ENCODE measurements at places on chromosomes 6 and 20.
A peak's percentile ranks its signal among the peaks of the same experiment; 100 is the strongest.

GRCh38 chr20:63917811-63918210, 22.9 kb downstream of the DNAJC5 start:
- DNase-seq = no peak
- H3K36me3 ChIP-seq = peaks cover 15% of the 10 kb centered on the region
- peak overlapping the region; percentile 38 for H3K4me3 ChIP-seq

DNA sequence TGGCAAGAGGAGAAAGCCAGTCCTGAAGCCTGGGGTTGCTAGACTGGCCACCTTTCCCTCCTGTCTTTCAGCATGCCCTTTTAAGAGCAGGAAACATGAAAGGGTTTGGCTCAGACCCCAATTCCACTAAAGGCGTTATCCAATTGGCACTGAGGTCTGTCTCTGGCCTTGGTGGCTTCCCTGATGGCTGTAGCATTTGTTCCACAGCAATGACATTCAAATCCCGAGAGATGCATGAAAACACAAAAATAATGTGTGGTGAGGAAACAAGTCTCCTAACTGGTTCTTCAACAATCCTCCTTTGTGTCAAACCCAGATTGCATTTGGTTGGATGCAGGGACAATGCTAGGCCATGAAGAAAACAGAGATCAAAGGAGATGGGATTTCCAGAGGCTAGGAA, 56.5 kb upstream of the ADTRP start:
- H3K4me3 ChIP-seq = no peak overlapping the region
- H3K27ac ChIP-seq = no peak overlapping the region
- H3K27me3 ChIP-seq = no peaks in the 10 kb centered on the region
- no peak for DNase-seq

DNA sequence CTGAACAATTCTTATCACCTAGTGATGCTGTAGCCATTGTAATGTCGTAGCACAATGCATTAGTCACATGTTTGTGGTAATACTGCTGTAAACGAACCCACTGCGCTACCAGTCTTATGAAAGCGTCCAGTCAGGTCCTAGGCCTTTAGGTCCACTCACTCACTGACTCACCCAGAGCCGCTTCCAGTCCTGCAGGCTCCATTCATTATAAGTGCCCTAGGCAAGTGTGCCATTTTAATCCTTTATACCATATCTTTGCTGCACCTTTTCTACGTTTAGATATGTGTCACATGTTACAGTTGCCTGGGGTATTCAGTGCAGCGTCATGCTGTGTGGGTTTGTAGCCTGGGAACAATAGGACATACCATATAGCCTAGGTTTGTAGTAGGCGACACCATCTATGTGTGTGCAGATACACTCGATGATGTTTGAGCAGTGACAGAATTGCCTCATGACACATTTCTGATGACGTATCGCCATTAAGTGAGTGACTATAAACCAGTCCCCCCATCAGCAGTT, 15.4 kb downstream of the IGF2R start:
- no peaks in the 10 kb centered on the region for H3K27me3 ChIP-seq
- no peak overlapping the region for H3K27ac ChIP-seq
- DNase-seq = no peak
- H3K4me3 ChIP-seq = no peak overlapping the region
- H3K36me3 ChIP-seq = no peaks in the 10 kb centered on the region
- peaks cover 5% of the 10 kb centered on the region for H3K4me1 ChIP-seq

DNA sequence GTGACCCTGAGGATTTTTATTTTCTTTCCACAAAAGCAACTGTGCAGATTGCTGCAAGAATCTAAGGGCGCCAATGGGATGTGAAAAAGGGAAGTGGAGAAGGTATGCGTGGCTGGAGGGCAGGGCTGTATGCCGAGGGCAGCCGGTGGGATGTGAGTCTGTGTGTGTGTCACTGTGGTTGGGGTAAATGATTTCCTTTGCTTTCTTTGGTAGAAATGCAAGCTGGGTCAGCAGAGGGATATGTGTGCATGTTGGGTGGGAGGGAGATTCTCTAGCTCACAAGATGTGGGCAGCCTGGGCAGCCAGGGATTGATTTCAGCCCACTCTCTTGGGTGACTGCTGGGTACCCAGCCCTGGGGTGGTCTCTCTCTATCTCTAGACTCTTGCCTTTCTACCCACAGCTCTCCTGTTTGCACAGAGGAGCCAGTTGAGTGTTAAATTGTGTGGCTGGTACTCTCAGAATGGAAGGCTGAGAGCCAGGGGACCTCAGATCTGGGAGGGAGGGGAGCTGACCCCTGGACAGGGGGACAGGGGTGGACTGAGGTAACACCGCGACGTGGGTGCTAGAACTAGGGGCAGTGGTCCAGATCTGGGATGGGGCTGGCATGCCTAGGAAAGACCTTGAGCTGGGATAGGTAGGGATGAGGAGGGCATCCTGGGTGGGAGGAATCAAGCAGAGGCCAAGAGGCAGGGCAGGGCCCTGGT, 136.8 kb upstream of the RNF24 start:
- peaks cover 8% of the 10 kb centered on the region for H3K27me3 ChIP-seq
- H3K4me3 ChIP-seq = no peak overlapping the region
- no peak for DNase-seq
- no peak overlapping the region for H3K27ac ChIP-seq

GRCh38 chr6:23349521-23350147, 776.4 kb upstream of the NRSN1 start:
- no peaks in the 10 kb centered on the region for H3K4me1 ChIP-seq
- H3K27ac ChIP-seq = no peak overlapping the region
- no peak overlapping the region for H3K4me3 ChIP-seq

- no peaks in the 10 kb centered on the region for H3K27me3 ChIP-seq
- peak; percentile 29 for DNase-seq
- H3K36me3 ChIP-seq = no peaks in the 10 kb centered on the region
- no peaks in the 10 kb centered on the region for H3K4me1 ChIP-seq
- H3K27ac ChIP-seq = no peak overlapping the region
These were observed 35.8 kb upstream of the SHLD1 start for GRCh38 chr20:5714261-5715041.

DNA sequence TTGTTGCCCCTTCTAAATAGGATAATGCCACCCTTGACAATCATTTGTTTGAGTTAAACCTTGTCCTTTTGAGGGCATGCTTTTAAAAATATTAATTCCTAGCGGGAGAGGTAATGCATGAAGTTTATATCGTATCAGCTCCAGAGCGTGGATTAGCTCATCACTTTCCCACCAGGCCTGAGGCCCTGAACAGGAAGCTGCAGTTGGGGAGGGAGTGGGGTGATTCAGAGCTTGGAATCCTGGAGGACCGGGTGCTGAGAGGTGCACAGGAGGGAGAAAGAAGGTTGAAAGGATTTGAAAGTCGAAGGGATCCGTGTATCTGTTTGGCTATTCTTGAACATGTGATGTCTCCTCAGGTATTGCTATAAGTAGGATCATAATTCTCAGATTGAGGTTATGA, 25.0 kb downstream of the ZDHHC14 start:
- H3K36me3 ChIP-seq = no peaks in the 10 kb centered on the region
- H3K27me3 ChIP-seq = no peaks in the 10 kb centered on the region
- DNase-seq = no peak

DNA sequence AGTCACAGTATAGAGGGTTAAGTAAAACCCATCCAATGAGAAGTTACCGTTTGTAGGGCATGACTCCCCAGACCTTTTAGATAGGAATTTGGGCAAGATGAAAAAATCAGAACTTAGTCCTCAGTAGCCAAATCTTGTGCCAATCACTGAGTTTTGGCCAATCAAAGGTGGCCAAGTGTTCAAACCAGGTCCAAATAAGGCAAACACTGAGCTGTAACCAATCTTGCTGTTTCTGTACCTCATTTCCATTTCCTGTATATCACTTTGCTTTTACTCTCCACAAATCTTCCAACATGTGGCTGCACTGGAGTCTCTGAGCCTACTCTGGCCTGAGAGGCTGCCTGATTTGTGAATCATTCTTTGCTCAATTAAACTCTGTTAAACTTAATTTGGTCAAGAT, 81.8 kb upstream of the GPR6 start:
- H3K4me3 ChIP-seq = no peak overlapping the region
- H3K36me3 ChIP-seq = peaks cover 36% of the 10 kb centered on the region
- H3K27me3 ChIP-seq = no peaks in the 10 kb centered on the region
- no peak for DNase-seq

DNA sequence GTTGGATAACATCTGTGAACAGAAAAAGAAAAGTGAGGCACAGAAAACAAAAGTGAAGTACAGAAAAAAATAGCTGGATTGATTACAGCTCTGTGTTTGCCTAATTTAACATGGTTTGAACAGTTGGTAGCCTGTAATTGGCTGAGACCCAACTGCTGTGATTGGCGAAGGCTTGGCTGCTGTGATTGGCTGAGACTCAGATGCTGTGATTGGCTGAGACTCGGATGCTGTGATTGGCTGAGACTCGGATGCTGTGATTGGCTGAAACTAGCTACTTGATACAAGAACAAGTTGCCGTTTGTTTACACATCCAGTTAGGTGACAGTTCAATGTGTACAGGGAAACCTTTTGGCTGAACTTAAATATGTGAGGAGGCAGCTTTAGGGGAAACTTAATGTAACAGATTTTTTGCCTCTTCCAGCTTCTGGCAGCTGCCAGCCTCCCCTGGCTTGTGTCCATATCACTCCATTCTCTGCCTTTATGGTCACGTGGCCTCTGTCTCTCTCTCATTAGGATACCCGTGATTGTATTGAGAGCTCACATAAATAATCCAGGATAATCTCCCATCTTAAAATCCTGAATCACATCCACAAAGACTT, 223.4 kb upstream of the FOXA2 start:
- H3K36me3 ChIP-seq = no peaks in the 10 kb centered on the region
- no peak overlapping the region for H3K27ac ChIP-seq
- H3K4me1 ChIP-seq = no peaks in the 10 kb centered on the region
- no peak overlapping the region for H3K4me3 ChIP-seq

DNA sequence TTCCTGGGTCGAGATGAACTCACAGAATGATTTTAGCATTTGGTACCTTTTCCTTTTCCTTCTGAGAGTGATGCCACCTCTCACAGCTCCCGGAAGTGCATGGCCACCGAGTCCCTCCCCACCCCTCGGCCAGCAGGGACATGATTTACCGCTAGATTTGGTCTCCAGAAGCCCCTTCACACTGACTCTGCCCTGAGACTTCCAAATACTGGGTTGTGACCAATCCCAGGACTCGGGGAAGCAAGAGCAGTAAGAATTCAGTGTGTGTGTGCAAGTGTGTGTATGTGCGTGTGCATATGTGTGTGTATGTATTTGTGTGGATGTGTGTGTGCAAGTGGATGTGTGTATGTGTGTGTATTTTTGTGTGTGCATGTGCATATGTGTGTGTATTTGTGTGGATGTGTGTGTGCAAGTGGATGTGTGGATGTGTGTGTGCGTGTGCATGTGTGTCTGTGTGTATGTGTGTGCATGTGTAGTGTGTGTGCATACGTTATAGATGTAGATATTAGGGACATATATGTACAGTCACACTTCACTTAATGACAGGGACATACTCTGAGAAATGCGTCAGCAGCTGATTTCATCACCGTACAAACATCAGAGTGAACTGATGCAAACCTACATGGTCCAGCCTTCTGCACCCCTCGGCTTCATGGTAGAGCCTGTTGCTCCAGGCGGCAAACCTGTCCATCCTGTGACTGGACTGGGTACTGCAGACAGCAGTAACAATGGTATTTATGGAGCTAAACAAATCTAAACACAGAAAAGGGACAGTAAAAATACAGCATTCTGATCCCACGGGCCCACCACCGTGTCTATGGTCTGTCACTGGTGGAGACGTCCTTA, 374.5 kb downstream of the TAF4 start:
- H3K36me3 ChIP-seq = no peaks in the 10 kb centered on the region
- no peak for DNase-seq
- no peaks in the 10 kb centered on the region for H3K4me1 ChIP-seq
- no peak overlapping the region for H3K4me3 ChIP-seq

- H3K27ac ChIP-seq = no peak overlapping the region
- no peak overlapping the region for H3K4me3 ChIP-seq
- peaks cover 4% of the 10 kb centered on the region for H3K4me1 ChIP-seq
- no peak for DNase-seq
- no peaks in the 10 kb centered on the region for H3K27me3 ChIP-seq
These were observed 996.8 kb upstream of the CITED2 start for GRCh38 chr6:140370976-140371870.

- peaks cover 8% of the 10 kb centered on the region for H3K4me1 ChIP-seq
- H3K27me3 ChIP-seq = no peaks in the 10 kb centered on the region
- no peak overlapping the region for H3K27ac ChIP-seq
- DNase-seq = no peak
- H3K36me3 ChIP-seq = peaks cover 10% of the 10 kb centered on the region
These were observed 43.8 kb downstream of the BMP6 start for GRCh38 chr6:7769702-7770101.

DNA sequence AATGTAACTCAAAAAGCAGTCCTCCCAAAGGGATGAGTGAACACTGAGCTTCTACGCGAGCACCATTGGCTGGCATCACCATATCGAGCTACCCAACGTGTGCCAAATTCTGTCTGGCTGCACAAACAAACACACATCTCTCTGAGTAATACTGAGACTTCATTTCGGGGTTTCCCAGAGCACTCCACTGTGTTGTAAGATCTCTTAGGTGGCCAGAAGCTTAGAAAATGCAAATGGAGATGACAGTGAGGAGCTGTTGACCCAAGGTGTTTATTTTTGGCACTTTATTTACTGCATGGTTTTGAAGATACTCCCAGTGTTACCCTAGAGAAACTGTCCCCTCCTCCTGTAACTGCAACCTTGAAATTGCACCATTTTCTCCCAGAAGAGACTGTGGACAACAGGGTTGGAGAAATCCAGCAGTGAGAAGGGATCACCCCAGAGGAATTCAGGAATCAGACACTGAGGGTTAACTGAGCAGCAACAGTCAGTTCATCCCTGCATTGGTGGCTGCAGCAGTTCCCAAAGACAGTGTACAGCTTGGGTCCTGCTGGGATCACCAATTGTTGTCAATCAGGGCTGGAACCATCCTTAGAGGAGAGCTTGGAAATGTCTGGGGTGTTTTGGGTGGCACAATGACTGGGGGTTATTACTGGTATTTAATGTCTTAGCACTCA, 1.0 kb upstream of the RIPOR2 start:
- DNase-seq = no peak
- H3K27ac ChIP-seq = no peak overlapping the region
- no peaks in the 10 kb centered on the region for H3K36me3 ChIP-seq

- H3K4me3 ChIP-seq = no peak overlapping the region
- no peaks in the 10 kb centered on the region for H3K27me3 ChIP-seq
- H3K27ac ChIP-seq = no peak overlapping the region
These were observed 21.0 kb upstream of the RIN2 start for GRCh38 chr20:19737025-19737424.

GRCh38 chr20:3459881-3460307, 10.9 kb upstream of the ATRN start:
- no peaks in the 10 kb centered on the region for H3K27me3 ChIP-seq
- H3K4me1 ChIP-seq = no peaks in the 10 kb centered on the region
- no peak for DNase-seq

DNA sequence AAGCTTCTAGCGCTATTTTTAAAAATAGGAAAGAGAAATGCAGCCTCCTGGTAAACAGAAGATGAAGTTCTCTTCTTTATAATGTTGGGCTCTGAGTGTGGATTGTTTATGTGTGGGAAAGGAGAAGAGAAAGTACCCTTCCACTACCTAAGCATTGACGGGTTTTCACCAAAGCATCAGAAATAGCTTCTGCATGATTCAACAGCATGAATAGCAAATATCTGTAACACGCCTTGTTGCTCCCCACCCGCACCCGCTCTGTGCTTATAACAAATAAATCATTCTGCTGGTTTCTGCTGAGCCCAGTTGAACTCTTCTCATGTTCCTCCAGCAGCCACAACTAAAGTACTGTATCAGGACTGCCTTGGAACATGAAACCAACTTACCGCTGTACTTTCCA, 20.7 kb downstream of the TXLNB start:
- no peaks in the 10 kb centered on the region for H3K27me3 ChIP-seq
- H3K4me3 ChIP-seq = no peak overlapping the region
- H3K4me1 ChIP-seq = no peaks in the 10 kb centered on the region
- H3K36me3 ChIP-seq = no peaks in the 10 kb centered on the region
- no peak overlapping the region for H3K27ac ChIP-seq
- DNase-seq = no peak

Measured in H9 (cell line).